ENCODE measurements at places on chromosomes 13 and 19.
A peak's percentile ranks its signal among the peaks of the same experiment; 100 is the strongest.

- DNase-seq = no peak
Observed at GRCh38 chr13:46334035-46334822, 52.8 kb downstream of the RUBCNL start.

DNA sequence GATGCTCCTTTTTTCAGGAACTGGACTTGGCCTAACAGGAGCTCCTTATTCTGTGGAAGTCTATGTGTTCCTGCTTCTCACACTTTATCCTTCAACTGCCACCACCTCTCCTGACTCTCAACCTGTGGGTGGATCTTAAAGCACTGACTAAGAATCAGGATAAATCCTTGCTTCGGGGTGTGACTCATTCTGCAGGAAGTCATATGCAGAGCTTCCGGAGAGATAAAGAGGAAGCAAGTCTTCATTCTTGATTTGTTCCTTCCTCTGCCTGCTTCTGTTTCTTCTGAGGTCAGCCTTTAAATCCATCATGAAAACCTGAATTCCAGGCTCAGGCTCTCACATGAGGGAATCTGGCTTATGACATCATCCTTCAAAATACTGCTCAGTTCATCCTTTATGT lies 137.1 kb upstream of the ATXN8OS start:
- no peak for DNase-seq

- peak; percentile 49 for DNase-seq
Observed at GRCh38 chr19:2273356-2274184, 8.4 kb downstream of the PEAK3 start.

- DNase-seq = no peak
Observed at GRCh38 chr13:96900986-96901385, 93.3 kb downstream of the OXGR1 start.

GRCh38 chr13:66842766-66843165 lies 387.4 kb downstream of the PCDH9 start:
- DNase-seq = no peak

DNA sequence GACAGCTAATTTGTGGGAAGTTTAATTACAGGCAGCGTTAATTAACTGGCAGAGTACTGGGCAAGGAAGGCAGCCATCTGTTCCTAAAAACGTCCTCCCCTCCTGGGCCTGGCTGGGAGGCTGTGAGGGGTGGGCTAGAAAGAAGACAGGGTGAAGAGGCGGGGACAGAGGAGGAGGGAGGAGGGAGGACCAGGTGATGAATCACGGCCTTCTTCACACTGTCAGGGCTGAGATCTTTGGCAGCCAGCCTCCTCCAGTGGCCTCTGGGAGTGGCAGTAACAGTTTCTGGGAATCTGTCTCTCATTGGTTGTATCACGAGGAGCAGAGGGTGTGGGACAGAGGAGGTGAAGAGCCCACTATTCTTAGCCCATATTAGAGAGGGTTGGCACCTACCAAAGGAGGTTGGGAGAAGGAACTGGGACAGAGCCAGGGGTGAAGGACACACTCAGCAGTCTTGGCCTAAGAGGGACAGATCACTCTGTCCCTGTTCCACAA lies 9.6 kb upstream of the ZNRF4 start:
- DNase-seq = no peak

DNA sequence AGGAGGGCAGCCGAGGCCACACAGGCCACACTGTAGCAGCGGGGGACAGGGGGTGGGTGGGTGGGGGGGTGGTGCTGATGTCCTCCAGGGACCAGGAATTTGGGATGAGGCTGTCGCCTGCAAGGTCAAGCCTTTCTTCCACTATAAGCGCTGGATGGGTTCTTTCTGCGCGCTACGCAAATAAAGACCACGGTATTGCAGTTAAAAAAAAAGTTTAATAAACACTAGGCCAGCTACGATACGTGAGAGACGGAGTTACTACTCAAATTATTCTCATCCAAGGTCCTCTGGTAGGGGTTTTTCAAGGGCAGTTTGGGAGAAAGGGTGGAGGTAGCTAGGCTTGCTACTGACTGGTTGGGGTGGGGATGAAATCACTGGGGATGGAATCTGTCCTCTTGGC lies 508 bp upstream of the ZNF44 start:
- no peak for DNase-seq

GRCh38 chr19:42071247-42071646 lies 1.2 kb upstream of the GRIK5 start:
- no peak for DNase-seq

DNA sequence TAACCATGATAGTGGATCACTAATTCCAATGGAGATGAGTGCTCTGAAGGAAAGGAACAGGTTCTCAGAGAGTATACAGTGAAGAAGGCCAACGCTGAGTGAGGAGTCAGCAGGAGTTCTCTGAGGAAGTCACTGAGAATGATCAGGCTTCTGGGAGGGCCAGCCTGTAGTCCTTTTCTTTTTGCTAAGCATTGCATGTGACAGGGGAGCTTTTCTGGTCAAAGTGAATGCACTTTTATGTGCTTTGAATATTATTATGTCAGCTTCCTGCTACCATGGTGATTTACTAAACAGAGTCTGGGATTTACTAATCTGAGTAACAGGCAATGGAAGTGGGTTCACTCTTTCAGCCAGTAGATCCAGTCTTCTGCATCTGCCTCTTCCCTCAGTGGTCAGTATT lies 81.1 kb upstream of the SERP2 start:
- DNase-seq = no peak

- no peak for DNase-seq
Observed at GRCh38 chr19:49781394-49781793, 14.6 kb downstream of the AP2A1 start.

GRCh38 chr19:30653646-30654386 lies 281.6 kb downstream of the ZNF536 start:
- DNase-seq = no peak

DNA sequence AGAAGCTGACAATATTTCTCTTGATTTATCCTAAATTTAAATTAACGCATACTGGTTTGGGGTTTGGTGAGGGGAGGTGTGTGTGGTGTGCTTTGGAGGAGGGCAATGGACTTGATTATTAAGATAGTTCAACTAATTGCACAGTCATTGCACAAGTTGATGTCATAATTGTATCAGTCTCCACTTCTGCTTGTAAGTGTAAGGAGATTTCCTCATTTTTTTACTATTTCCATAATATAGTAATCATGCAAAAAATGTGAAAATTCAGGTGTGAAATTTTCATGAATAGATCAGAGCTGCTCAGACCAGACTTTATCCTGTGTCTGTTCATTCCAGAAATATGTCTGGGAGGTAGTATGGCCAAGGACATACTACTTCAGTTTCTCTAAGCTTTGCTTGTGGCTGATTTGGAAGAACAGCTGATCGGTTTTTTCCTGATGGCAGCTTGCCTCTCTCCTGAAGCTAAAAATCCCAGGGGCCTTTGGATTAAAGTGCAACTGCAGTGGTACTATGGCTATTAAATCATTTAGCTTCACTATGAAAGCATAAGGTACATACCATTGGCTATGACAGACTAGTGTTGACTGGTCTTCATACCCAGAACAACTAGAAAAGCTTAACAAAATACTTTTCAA lies 201.8 kb upstream of the MIR17HG start:
- DNase-seq = no peak

DNA sequence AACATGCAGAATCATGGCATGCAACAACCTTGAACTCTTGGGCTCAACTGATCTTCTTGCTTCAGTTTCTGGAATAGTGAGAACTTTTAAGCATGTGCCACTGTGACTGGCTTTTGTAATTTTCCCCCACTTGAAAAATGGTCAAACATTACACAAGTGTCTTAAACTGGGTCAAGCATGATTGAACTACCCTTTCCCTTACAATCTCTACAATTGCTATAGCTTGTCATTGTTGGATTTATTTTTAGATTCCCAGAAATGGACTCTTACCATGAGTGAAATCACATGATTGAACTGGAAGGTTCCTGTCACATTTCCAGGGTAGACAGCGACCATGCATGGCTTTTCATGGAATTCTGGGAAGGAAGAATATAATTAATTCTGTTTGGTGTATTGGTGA lies 102.2 kb upstream of the TUBA3C start:
- DNase-seq = no peak

DNA sequence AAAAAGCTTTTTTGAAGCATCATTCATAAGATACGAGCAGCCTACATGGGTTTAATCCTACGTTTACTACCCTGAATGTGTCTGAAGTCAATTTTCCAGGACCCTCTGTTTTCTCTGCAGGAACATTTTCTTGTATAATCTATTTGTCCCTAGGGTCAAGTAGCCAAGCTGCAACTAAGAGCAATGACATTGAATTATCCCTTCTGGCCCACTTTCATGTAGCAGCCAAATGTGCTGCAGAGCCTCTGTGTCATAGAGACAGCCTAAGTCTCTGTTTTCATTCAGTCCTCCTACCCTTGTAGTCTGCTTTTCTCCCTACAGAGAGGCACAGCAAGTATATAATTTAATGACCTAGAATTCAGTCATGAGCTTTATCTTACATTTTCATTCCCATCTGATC lies 82.1 kb downstream of the ZAR1L start:
- no peak for DNase-seq

DNA sequence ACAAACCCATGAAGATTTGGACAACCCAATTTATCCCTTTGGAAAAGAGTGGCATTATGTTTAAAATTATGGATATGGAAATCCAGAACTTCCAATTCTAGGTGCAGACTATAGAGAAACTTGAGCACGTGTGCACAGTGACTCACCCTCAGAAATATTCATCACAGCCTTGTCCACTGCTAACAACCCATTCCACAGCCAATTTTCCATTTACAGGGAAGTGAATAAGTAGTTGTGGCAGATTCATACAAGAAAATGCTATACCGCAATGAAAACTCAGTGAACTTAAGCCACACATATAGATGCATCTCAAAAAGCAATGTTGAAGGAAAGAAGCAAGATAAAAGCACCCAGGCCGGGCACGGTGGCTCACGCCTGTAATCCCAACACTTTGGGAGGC lies 133.3 kb downstream of the USP12 start:
- DNase-seq = no peak

GRCh38 chr13:51768378-51768921 lies 35.5 kb downstream of the DHRS12 start:
- no peak for DNase-seq

GRCh38 chr13:46962281-46962941 lies 65.6 kb upstream of the HTR2A start:
- no peak for DNase-seq

DNA sequence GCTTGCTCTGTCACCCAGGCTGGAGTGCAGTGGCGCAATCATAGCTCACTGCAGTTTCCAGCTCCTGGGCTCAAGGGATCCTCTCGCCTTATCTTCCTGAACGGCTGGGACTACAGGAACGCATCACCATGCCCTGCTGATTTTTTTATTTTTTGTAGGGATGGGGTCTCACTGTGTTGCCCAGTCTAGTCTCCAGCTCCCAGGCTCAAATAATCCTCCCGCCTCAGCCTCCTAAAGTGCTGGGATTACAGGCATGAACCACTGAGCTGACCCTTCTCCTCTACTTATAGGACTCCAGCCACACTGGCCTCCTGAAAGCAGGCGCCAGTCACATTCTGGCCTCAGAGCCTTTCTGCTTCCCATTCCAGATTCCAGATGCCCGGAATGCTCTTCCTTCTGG lies 10.5 kb downstream of the DACT3 start:
- no peak for DNase-seq

DNA sequence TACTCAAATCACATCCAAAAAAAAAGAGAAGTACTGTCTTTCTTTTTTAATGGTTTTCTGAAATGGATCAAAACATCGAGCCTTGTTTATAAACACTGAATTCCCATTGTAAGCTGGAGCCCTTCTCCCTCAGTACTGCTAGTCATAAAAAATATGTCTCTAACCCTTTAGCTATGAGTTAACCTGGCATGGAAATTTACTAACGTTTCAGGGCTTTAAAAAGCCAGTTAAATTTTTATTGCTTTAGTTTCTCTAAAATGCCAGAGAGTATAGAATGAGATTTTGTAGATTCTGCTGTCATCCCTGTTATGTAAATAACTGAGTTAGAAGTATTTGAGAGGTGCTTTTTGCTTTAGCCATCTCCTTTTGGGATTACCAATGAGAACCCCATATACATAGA lies 528.3 kb downstream of the EFNB2 start:
- DNase-seq = no peak

GRCh38 chr19:42424712-42425131 lies 2.5 kb downstream of the LIPE start:
- no peak for DNase-seq

- DNase-seq = no peak
Observed at GRCh38 chr13:68481130-68481529, 1251.0 kb upstream of the PCDH9 start.

GRCh38 chr13:112893570-112894422 lies 75.2 kb upstream of the MCF2L start:
- DNase-seq = no peak

DNA sequence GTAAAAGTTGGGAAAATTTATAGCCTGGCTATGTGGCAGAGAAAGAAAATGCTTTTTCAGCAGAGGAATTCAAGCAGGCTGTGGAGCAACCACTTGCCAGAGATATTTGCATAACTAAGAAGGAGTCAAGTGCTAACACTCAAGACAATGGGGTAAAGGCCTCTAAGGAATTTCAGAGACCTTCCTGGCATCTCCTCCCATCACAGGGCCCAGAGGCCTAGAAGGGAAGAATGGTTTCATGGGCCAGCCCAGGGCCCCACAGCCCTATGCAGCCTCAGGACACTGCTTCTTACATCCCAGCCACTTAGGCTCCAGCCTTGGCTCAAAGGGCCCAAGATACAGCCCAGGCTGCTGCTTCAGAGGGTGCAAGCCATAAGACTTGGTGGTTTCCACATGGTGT lies 14.3 kb downstream of the SLC15A1 start:
- no peak for DNase-seq

- no peak for DNase-seq
Observed at GRCh38 chr13:100476963-100477362, 111.6 kb downstream of the GGACT start.

DNA sequence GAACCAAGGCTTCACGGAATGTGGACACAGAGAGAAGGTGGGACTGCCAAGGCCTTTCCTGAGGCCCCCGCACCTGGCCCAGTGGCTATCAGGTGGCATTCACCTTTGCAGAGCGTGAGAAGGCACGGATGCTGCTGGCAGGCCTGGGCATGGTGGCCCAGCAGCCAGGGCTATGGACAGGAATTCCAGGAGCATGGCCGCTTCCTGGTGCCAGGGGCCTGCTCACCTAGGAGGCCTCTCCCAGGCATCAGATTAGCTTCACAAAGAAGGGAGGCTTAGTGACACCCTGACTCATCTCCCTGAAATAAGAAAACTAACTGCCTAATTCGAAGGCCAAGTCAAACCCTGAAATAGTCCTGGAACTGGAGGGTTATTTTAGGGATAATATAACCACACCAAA lies 155.8 kb downstream of the TEX29 start:
- no peak for DNase-seq

DNA sequence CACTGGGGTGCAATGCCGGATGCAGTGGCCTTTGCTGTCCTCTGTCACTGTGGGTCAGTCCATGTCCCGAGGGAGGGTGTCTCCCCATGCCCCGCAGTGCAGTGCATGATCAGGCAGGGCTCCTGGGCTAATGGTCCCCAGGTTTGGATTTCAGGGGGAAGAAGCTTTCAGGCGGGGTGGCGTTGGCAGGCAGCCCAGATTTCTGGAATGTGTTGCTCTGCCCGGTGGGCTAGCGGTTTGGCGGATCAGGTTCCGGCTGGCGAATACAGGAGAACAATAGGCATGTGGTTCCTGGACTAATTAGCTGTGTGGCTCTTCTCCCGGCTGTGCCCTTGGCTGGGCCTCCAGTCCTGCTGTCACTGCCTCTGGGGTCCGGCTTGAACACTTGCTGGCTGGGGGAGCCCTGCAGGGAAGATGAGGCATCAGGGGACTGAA lies 141.3 kb downstream of the FGF9 start:
- no peak for DNase-seq

All from activated CD4-positive, CD25-positive, alpha-beta regulatory T cell treated with anti-CD3 and anti-CD28 coated beads, Interleukin-2, amount 50 U/mL, for 16 hours (primary cell).